RPMI8226 (cell line): ENCODE measurements at places on chromosomes 5 and 9.

- DNase-seq = no peak
Observed at GRCh38 chr9:88085476-88085875, 52.8 kb downstream of the SPATA31C2 start.

DNA sequence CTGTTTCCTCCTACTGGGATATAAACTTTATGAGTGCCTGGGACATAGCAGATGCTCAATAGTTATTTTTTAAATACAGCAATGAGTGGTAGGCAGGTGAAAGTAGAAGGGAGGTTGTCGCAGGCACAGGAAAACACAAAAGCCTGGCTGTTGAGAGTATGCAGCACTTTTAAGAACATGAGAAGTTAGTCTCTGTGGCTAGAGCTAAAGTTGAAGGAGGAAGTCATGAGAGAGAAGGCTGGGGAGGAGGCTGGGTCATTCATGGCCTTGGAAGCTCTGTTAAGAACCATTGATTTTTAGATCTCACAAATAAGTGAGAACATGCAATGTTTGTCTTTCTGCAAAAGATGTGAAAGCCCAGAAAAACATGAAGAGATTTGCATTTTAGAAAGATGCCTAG is 126.7 kb downstream of the PRKACG start:
- DNase-seq = no peak

DNA sequence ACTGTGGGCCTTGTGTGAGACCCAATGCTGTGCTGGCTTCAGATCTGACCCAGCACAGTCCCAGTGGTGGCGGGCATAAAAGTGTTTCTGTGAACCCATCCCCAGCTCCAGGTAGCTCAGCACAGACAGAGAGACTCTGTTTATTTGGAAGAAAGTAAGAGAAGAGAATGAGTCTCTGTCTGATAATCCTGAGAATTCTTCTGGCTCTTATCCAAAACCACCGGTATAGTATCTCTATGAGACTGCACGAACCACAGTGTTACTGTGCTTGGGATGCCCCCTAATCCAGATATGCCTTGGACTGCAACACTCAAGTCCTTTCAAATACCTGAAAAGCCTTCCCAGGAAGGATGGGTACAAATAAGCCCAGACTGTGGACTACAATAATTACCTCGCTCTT is 1660.8 kb upstream of the ACO1 start:
- DNase-seq = no peak

DNA sequence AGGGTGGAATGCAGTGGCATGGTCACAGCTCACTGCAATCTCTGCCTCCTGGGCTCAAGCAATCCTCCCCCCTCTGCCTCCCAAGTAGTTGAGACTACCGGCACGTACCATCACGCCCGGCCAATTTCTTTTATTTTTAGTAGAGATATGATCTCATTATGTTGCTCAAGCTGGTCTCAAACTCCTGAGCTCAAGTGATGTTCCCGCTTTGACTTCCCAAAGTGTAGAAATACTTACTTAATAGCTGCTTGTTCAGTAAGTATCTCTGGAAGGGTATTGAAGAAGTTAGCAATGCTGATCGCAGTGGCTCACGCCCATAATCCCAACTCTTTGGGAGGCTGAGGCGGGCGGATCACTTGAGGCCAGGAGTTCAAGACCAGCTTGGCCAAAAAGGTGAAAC is 35.7 kb upstream of the PLIN2 start:
- no peak for DNase-seq

- peak; percentile 30 for DNase-seq
Observed at GRCh38 chr9:123834889-123835562, 94.9 kb downstream of the DENND1A start.

GRCh38 chr9:124873664-124874063 is 11.7 kb downstream of the ARPC5L start:
- no peak for DNase-seq

DNA sequence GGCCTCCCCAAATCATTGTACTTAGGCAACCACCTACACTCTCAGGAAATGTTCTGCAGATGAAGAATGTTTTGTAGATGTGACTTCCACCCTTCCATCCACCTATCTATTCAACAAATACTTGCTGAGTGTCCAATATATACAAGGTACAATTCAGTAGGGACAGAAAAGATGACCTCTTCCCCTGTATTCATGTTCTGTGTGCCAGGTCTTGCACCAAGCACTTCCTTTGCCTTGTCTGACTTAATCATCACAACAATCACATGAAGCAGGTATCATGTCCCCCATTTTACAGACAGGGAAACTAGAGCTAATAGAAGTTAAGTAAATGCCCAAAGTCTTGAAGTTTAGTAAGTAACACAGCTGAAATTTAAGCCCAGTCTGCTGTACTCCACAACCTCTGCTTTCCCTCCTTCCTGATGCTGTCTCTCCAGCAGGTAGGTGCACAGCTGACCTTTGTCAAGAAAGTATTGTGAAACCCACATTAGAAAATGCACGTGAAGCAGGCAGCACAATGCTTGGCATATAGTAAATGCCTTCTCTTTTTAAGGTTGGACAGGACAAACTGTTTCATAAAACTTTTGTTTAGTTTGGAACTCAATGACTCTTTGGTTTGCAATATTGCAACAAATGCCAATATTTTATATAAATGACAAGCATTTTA is 296.5 kb downstream of the DEPDC1B start:
- DNase-seq = no peak

DNA sequence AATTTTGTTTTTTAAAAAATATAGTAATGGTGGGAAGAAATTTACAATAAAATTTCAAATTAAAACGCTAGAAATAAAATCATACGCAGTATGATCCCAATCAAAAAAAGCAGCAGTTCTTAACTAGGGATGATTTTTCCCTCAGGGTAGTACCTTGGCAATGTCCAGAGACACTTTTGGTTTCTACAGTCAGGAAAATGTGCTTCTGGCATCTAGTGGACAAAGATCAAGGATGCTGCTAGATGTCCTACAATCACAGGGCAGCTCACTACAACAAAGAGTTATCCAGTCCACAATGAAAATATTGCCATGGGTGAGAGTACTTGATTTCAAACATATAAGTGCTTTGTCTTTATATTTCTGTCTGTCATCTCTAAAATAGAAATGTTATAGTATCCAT is 400.2 kb upstream of the SGCD start:
- no peak for DNase-seq

GRCh38 chr5:75335952-75336614 is 937 bp upstream of the HMGCR start:
- DNase-seq = peak; percentile 61

- DNase-seq = no peak
Observed at GRCh38 chr9:91825866-91826265, 124.2 kb downstream of the ROR2 start.

- DNase-seq = peak; percentile 49
Observed at GRCh38 chr5:148457183-148457620, 73.4 kb downstream of the FBXO38 start.

DNA sequence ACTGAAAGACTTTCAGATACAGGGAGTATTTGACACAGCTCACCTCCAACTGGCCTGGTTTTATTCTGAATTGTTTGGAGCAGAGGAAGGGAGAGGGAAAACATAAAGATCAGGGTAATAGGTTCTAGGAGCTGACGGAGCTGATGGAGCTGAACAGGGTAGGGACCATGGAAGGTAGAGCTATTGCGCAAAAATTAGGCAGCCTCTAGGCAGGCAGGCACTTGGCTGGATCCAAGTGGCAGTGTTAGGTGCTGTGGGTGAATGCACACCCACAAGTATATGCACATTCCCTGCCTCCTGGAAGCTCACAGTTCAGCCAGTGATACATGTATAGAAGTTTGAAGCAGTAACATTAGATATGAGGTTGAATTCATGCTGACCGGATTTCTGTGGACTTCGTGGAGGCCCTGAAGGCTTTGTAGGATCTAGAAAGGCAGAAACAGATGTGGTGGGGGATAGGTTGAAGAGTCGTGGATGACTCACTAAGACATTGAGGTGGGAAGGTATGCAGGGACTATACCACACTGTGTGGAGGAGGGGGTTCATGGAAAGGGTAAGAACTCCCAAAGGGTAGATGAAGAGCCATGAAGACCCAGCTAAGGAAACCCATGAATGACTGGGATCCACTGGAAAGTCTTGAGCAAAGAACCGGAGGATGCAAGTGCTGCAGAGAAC is 50.8 kb downstream of the WWC1 start:
- no peak for DNase-seq

- DNase-seq = peak; percentile 66
Observed at GRCh38 chr5:171420431-171421241, 1.2 kb downstream of the FGF18 start.

GRCh38 chr5:176831425-176831824 is 21.1 kb downstream of the UNC5A start:
- no peak for DNase-seq
